Right atrium auricular region (tissue), 2 donors: ENCODE measurements at places on chromosomes 12 and 14. TPM values are rescaled to one million over a fixed set of nuclear protein-coding genes. Genes with fewer than 3 reads are reported as not detected.

The TTC9 gene
- 5.3 TPM for total RNA-seq

The IL26 gene
- not detected for total RNA-seq

The INHBC gene
- not detected for total RNA-seq

The DCN gene
- 994 TPM for total RNA-seq

The INSM2 gene
- total RNA-seq, result not detected

The MSI1 gene
- total RNA-seq, result 2.9 TPM

The BHLHE41 gene
- 15.0 TPM for total RNA-seq

The CCDC196 gene
- not detected for total RNA-seq

The TESPA1 gene
- total RNA-seq, result not detected

The CD69 gene
- 1.7 TPM for total RNA-seq

The AJUBA gene
- total RNA-seq, result 24.6 TPM

The PLA2G1B gene
- total RNA-seq, result not detected

The MEG3 gene
- total RNA-seq, result 9.5 TPM
